ENCODE measurements at places on chromosomes 6 and 20.

DNA sequence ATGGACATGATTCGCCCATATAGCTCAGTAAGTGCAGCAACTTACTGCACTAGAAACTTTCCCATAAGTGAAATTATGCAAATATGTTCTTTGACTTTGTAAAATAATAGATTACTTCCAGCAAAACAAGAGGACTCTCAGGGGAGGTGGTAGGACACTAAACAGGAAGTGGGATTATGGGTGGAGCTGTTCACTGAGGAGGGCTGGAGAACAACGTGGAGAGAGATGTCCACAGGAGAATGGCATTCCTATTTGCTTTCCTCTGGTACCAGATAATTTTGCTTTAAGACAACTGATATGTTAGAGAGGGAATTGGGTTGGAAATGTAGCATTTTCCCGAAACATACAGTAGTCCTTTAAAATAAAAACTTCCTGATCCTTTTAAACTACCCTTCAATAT lies 3.7 kb downstream of the TPD52L1 start:
- no peak for DNase-seq

- peak; percentile 76 for DNase-seq
These were observed 81.4 kb downstream of the TCP11 start for GRCh38 chr6:35059596-35060345.

- peak; percentile 64 for DNase-seq
These were observed 1.5 kb upstream of the CITED2 start for GRCh38 chr6:139376017-139376330.

DNA sequence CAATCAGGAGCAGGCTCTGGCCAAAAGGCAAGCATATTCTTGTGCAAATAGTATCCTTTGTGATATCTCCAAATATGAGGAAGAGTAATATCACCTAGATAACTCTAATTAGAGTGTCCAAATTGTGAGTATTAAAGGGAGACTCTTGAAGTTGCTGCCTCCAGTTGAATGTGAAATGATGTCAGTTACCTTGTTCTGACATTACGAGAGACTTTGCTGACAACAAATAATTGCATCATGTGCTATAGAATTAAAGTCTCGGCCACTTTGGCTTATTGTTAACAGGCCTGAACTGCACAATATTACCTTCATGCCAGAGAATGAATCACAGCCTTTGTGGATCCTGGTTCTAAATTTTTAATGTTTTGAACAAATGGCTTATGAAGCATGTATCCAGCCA lies 106.5 kb downstream of the AIG1 start:
- DNase-seq, result no peak

- no peak for DNase-seq
These were observed 28.1 kb upstream of the ASXL1 start for GRCh38 chr20:32329817-32330554.

GRCh38 chr20:881051-881782 lies 34.9 kb downstream of the ANGPT4 start:
- no peak for DNase-seq

GRCh38 chr6:21598674-21599023 lies 5.1 kb downstream of the SOX4 start:
- DNase-seq, result no peak

GRCh38 chr6:55260181-55260580 lies 67.1 kb upstream of the GFRAL start:
- DNase-seq, result no peak

DNA sequence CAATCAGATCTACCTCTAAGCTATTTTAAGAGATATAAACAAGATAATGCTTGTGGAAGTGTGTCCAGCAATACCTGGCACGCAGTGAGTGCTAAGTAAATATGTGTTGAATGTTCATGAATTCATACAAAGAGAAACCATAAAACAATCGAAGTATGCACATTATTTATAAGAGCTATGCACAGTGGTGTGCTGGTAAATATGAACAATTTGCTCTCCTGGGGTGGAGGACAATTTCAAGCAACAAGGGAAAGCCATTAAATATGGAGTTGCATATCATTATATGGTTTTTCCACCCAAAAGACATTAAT lies 526.6 kb upstream of the MARCKS start:
- no peak for DNase-seq

- no peak for DNase-seq
These were observed 587.2 kb downstream of the EPM2A start for GRCh38 chr6:145147981-145148749.

DNA sequence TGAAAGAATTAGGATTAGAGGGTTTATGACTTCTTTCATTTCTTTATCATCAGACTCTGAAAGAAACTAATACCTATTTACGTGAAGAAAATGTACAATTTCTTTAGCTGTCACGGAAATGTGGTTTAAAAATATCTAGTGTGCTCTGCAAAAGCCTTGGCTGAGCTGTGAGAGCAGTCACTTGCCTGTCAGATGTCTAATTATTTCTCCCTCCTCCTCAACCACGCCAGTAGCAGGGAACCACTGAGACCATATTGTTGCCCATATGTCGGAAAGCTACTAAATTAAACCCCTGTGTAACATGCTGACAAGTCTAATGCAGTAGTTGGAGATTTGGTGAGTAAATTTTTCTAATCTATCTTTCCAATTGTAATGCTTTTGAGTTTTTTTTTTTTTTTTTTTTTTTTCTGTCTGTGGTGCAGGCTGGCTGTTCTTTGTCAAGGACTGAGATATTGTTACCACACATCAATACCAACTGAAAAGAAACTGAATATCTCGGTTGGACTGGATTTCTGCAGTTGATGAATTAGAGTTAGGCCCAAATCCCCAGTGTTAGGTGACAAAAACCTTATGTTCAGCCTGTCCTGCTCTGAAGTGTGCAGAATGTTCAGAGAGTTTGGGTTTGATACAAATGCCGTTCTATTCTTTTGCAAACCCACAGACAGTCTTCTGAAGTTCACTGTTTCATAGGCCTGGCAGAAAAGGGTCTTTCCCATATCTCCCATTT lies 302.9 kb upstream of the SYNCRIP start:
- no peak for DNase-seq

DNA sequence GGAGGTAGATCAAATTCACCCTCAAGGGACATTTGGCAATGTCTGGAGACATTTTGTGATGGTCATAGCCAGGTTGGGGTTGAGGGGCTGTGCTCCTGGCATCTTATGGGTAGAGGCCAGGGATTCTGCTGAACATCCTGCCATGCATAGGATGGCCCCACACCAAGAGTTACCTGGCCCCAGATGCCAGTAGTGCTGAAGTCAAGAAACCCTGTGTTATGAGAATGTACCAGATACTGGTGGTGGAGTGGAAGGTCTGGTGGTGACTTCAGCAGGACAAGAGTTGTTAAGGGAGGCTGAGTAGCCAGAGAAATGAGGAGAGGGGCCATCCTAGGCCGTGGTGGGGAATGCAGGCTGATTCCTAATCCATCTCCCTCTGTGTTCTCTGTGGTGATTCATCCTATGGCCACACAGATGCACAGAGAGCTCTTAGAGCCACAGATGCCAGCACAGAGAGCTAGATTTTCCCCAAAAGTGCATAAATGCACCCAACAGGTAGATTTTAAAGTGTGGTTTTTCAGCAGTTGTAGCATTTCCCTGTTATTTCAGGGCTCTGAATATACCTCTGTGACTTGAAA lies 43.6 kb downstream of the CDYL start:
- no peak for DNase-seq

DNA sequence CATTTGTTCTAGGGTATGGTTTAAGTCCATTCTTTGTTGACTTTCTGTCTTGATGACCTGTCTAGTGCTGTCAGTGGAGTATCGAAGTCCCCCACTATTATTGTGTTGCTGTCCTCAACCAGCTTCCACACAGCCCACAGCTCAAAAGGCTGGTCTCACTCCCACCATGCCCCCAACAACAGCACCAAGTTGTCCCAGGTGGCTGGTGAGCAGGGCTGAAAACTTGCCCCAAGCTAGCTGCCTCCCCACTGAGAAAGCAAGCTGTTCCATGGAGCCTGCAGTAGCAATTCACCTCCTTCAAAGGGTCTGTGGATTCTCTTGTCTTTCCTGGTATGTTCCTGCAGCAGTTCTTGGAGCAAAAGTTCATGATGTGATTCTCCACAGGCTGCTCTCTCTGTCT lies 221.0 kb downstream of the SYNDIG1 start:
- no peak for DNase-seq

- peak; percentile 92 for DNase-seq
These were observed at the start of gene SLC35B2 for GRCh38 chr6:44257025-44257752. Gene SLC35B2, minus strand, starts transcription at chr6:44257528. Its CDS starts 118 bp downstream, at chr6:44257410.

- DNase-seq, result peak; percentile 39
These were observed 7.3 kb downstream of the DNTTIP1 start for GRCh38 chr20:45798935-45799642.

- DNase-seq, result no peak
These were observed 92.4 kb upstream of the MAFB start for GRCh38 chr20:40781327-40782042.

DNA sequence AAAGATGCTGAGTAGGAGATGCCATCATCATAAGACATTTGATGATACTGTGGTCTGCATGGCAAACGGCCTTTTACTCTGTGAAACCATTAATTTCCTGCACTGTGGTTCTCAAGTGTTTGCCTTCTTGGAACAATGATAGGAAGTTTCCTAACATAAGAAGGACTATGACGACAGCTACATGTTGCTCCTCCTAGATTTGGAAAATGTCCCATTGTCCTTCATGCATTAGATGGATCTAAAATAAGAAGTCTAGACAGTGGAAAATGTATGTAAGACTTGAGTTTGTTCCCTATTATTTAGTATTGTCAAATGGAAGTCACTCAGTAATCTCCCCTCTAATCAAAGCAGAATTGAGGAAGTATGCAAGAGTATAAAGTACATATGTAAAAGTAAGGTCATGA lies 98.5 kb upstream of the TMEM170B start:
- DNase-seq, result no peak

DNA sequence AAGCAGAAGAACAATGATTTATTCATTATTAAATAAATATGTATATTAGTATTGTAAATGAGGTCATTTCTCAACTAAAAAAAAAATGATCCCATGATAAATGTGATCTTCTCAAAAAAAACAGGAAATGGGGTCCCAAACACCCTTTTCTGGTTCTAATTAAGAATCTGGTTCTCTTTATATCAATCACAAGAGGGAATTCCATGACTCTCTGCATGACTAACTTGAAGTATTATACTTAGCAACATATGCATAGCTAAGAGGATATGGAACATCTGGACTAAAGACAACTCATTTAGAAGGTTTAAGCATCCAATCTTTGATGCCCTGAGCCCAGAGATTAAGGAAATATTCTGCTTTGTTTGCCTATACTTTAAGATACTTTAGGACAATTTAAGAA lies 89.7 kb upstream of the EMILIN3 start:
- DNase-seq, result no peak

- DNase-seq, result no peak
These were observed 2.7 kb downstream of the KCNB1 start for GRCh38 chr20:49479785-49480184.

- DNase-seq, result no peak
These were observed 845 bp upstream of the DST start for GRCh38 chr6:56643379-56644089.

GRCh38 chr6:35483490-35483889 lies 13.4 kb downstream of the TEAD3 start:
- DNase-seq, result no peak

Measured in pons (tissue), 1 donor.